ENCODE measurements at places on chromosomes 13 and 19.
A peak's percentile ranks its signal among the peaks of the same experiment; 100 is the strongest.

- no peak for DNase-seq
Observed at GRCh38 chr13:97921176-97921816, 32.2 kb upstream of the IPO5 start.

GRCh38 chr13:44819245-44819644 is 170.0 kb downstream of the NUFIP1 start:
- no peak for DNase-seq

- peak; percentile 32 for DNase-seq
Observed at GRCh38 chr19:15464394-15465385, at the start of gene RASAL3. Gene RASAL3, minus strand, starts transcription at chr19:15464544. Its CDS starts 186 bp downstream, at chr19:15464358.

DNA sequence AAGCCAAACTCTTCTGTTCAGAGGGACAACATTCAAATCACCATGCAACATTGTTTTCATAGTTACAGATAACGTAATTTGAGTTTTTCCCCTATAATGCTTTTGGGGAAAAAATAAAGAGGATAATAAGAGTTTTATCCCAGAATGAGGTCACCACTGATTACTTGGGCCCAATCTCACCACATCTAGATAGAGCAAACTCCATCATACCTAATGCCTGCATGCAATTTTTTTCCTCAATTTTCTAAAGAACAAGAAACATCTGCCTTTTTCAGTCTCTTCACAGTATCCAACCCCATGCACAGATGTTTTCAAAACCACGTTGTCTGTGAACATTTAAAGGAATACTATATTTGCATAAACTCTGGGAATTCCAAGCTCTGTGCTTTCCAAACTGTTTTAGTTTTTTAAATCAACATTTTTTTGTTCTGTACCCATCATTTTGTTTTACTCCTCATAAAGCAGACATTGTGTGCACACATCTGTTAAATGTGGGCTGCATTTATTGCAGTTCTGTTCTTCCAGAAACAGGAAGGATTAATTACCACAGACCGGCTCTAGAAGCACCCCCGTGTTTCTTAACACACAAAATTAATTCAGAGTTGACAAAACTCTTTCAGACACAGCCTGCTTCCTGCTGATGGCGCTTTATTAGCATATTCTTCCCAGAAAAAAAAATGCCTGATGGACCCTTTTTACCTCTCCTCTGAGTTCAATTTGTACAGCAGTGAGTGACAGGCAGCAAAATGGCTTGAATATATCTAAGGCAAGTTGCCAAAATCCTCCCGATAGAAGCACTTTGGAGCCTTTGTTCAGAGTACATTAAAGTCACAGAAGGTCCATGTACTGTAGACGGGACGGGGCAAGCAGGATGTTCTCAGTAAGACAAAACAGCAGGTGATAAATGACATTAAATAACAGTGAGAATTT is 1171.9 kb downstream of the EFNB2 start:
- no peak for DNase-seq

DNA sequence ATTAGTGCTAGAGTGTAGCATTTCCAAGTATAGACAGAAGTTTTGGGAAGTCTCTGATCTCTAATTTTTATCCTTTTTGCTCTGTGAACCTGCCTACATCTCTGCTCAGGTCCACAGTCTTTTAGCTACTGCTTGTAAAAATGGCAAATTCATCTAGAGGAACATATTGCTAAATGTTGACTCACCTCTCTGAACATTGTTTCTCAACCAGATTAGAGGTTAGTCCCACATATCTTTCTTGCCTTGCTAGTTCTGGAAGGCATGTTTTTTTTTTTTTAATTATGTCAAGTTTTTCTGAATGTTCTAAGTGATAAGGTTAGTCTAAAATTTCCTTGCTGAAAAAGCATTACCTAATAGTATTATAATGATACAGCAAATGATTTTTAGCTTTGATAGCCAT is 2889.6 kb upstream of the PCDH20 start:
- DNase-seq, result no peak

GRCh38 chr13:81207231-81207630 is 866.3 kb upstream of the SPRY2 start:
- no peak for DNase-seq

DNA sequence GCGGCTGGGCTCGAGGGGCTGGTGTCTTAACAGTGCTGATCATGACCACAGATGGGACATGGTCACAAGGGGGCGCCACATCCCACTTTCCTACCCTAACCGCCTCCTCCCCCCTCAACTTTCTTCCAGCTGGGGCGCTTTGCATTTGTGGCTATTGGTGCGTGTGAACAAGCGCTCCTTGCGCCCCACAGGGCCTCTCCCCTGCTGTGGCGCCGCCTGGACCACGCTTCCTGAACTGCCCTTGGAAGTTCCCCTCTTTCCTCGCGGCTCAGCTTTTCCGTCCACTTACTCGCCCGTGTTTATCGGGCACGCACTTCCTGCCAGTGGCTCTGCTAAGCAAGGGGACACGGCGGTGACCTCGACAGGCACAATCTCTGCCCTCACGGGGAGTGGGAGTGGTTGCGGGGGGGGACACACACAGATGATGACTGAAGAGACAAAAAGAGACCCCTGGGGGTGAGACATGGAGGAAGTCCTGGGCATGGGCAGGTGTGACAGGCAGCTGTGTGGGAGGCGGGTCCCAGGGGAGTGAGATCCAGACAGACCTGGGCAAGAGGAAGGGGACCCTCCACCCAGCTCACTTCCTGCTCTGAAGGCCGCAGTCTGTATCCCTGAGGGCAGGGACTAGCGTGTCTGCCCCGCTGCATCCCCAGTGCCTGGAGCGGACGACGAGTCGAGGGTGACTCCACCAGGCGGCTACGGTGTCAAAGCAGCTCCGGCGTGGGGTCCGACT is 40.3 kb downstream of the ZNF787 start:
- DNase-seq, result peak; percentile 44

- DNase-seq, result no peak
Observed at GRCh38 chr19:6767081-6767356, 216 bp downstream of the SH2D3A start.

DNA sequence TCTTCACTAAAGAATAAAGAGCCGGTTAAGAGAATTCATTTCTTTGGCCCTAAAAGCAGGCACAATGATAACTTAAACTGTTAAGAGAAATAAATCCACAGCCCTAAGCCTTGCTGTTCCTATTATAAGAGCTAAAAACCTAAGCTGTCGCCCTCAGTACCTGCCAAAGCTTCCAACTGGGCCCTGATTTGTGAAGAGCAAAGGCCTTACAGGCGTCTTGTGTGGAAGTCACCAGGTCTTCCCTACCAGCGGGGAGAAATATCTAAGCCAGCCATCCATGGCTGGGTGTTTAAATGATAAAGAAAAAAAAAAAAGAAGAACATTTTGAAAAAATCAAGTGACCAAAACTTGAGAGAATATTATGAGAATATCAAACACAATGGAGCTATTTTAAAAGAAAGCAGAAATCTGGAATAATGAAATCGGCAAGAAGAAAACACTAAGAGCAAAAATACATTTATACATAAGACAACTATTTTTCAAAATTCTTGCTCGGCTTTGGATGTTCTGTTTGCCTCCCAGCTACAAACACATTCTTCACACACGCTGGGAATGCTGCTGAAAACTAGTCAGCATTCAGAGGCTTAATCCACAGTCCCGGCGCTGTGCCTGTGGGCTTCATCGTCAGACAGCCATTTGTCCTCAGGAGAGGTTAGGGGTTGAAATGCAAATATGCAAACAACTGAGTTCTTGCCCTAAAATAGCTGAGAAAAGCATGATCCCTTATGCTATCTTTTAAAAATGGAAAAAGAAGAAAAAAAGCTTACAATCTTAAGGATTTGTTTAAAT is 89.8 kb upstream of the LSM14A start:
- DNase-seq, result no peak

DNA sequence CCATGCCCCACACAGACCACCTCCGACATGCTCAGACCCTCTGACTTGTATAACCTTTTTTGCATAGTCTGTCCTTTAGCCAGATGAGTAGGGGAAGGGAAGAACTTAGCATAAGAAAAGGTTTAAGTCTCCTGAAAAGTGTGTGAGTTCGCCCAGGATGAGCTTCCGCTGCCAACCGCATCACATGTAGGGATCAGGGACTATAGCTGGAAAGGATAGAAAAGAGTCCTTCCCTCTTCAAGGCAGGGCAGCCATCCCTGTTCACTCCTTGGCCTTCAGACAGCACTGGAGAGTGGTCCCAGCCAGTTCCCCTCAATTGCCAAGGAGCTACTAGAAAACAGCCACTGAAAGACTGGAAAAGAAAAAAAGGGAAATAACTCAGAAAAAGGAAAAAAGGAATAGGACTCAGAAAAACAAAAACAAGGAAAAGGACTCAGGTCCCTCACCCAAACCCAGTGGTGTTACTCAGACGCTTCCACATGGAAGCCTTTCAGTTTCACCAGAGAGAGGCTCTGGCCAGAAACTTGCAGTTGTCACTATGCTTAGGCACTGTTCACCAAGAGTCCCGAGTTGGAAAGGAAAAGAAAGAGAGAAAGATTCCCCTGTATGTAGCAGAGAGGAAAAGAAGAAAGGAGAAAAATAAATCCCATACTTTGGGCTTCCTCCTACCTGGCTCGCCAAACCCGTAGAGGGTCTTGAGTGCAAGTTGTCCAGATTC is 5.6 kb upstream of the TM9SF2 start:
- DNase-seq, result no peak

- DNase-seq, result no peak
Observed at GRCh38 chr19:18093439-18094161, 4.0 kb upstream of the MAST3 start.

GRCh38 chr19:20925481-20925880 is 2.4 kb downstream of the ZNF85 start:
- no peak for DNase-seq

- DNase-seq, result no peak
Observed at GRCh38 chr13:35961461-35962220, 169.5 kb downstream of the DCLK1 start.

- no peak for DNase-seq
Observed at GRCh38 chr13:94414708-94415107, 64.8 kb downstream of the DCT start.

DNA sequence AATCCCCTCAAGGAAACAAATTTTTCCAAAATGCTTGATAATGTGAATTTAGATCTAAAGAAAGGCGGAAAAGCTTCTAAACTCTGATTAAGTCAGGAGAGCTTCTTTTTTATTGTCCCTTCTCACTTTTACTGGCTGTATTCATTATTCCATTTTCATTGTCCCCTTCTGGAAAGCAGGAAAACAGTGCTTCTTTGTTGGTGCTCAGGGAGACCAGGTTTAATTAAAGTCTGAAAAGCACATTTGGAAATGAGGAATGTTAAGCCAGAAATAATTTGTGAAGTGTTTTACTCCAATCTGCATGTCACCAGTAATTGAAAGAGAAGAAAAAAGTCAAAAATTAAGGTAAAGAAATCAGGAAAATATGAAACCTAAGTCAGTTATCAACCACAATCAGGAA is 43.5 kb upstream of the TSC22D1 start:
- DNase-seq, result no peak

DNA sequence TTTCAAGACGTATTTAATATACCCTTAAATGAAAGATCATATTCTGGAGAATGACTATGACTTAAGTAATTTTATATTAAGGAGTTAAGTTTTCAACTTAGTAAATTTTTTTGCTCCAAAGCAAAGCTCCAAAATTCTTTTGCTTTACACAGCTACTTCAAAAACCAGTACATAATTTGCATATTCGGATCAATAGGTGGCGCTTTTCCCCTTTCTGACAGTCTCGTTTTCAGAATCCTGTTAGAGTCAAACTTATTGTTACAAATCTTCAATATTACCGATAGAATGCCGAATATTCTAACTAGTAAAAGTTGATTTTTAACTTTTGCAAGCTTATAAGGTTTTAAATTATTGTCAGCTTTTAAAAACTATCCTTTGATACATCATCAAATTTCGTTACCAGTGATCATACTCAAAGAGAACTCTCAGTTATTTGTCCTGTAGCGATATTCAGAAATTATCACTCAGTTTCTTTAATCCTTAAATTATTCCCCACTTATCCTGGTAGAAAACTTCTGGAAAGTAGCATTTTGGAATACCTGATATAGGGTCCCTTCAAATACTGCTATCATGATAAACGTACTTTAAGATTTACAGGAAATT is 852.7 kb upstream of the KLHL1 start:
- no peak for DNase-seq

GRCh38 chr19:42150364-42150763 is 18.1 kb upstream of the POU2F2 start:
- DNase-seq, result no peak

DNA sequence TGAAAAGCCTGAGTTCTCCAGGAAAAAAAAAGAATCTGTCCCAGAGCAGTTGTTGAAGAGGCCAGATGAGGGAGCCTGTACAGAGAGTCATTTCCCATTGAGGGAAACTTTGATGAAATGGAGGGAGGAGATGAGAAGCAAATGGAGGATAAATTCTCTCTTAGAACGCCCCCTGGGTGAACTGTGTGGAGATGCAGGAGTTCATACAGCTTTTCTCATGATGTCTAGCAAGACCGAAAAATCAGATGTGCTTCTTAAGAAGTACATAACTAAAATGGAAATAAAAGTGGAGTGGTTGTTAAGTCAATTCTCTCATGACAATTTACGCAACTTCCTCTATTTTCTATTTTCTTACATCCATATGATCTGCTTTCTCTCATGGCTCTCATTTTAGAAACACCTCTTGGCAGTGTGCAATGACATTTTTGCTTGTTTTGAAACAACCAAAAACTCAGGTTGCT is 1263.1 kb downstream of the PCDH9 start:
- DNase-seq, result no peak

DNA sequence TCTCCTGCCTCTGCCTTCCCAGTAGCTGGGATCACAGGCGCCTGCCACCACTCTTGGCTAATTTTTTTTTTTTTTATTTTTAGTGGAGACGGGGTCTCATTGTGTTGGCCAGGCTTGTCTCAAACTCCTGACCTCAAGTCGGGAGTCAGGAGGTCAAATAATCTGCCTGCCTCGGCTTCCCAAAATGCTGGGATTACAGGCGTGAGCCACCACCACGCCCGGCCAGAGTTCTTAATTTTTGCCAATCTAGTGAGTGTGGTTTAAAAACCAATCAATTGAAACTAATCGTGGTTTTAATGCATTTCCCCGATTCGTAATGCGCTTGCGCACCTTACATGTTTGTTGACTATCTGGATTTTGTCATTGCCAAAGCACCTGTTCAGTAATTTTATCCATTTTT is 37.0 kb downstream of the SKA3 start:
- DNase-seq, result no peak

GRCh38 chr19:43464134-43464775 is 1.2 kb downstream of the LYPD3 start:
- DNase-seq, result no peak

- DNase-seq, result no peak
Observed at GRCh38 chr19:56900573-56901097, 60.1 kb upstream of the PEG3 start.

Measured in stimulated activated CD8-positive, alpha-beta memory T cell treated with anti-CD3 and anti-CD28 coated beads, Interleukin-4, amount 100 ng/mL, for 1 hour (primary cell).